ENCODE measurements at places on chromosomes 11 and 22. TPM values are rescaled to one million over a fixed set of nuclear protein-coding genes. Genes with fewer than 3 reads are reported as not detected.
A peak's percentile ranks its signal among the peaks of the same experiment; 100 is the strongest.

GRCh38 chr11:79040348-79040747 lies 400.5 kb downstream of the TENM4 start:
- H3K4me3 ChIP-seq: no peak overlapping the region
- H3K27me3 ChIP-seq: peaks cover 26% of the 10 kb centered on the region
- no peaks in the 10 kb centered on the region for H3K4me1 ChIP-seq

CD248 gene
- not detected for total RNA-seq

DNA sequence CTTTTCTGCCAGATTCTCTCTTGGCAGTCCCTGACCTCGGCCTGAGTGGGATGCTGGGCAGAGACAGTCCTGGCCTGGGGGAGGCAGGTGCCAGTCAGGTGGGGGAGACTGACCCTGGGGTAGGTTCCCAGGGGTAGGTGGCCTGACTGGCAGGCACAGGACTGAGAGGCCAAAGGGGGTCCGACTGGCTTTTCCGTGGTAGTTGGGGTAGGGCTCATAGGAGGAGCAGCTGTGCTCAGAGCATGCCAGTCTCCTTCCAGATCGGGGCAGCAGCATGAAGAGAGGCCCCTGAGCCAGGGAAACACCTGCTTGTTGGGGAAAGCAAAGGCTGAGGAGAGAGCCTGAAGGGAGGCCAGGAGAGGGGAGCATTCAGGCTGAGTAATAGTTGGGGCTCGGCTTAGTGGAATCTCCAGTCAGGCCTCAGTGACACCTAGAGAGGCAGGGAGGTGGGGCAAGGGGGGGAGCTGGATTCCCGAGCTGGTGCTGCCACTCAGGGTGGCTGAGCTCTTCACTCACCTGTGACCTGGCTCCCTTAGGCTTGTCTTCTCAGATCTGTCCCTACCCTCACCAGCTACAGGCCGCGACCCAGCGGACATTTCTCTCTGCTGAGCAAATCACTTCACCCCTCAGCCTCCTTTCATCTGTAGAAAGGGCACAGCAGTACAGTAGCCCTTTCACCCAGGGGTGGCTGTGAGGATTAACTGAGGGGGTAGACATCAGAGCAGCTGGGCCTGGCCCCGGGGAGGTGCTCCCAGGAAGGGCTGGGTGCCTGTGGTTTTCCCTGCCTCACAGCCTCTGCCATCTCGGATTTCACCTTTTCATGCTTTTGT lies 26.2 kb downstream of the MCM5 start:
- H3K27me3 ChIP-seq: no peaks in the 10 kb centered on the region
- no peak overlapping the region for H3K4me3 ChIP-seq
- peaks cover 72% of the 10 kb centered on the region for H3K36me3 ChIP-seq
- peaks cover 2% of the 10 kb centered on the region for H3K4me1 ChIP-seq
- peak overlapping the region; percentile 39 for H3K27ac ChIP-seq
- no peak for DNase-seq

SLC22A25 gene
- not detected for total RNA-seq

DNA sequence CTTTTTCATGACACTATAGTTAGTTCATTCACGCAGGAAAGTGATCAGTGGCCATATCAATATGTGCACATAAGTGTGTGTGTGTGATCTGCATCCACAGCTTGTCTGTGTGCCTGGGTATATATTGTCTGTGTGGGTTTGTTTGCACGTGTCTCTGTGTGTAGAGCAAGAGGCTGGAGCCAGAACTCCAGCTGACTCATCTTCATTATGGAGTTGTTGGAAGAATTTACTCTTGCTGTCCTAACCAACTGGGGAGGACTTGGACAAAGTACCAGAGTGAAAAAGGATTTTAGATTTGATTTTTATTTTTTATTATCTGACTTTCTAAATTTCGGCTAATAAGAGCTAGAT lies 63.9 kb downstream of the TP53I11 start:
- no peak overlapping the region for H3K4me3 ChIP-seq
- H3K27ac ChIP-seq: no peak overlapping the region
- H3K27me3 ChIP-seq: peaks cover 8% of the 10 kb centered on the region
- no peaks in the 10 kb centered on the region for H3K36me3 ChIP-seq
- DNase-seq: no peak
- H3K4me1 ChIP-seq: no peaks in the 10 kb centered on the region

DNA sequence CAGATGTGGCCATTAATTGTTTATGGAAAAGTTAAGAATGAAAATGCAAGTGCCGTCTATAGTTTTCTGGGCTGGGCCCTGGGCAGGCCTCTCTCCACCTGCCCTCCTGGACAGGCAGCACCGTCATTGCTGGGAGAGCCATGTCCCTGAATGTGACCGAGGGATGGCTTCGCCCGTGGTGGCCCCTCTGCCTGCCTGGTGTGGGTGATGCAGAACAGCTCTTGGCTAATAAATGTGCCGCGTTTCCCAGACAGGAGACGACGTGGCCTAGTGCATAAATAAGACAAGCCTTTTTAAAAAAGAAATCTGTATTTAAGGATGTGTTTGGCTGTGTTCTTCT lies 407.3 kb downstream of the TBC1D22A start:
- no peaks in the 10 kb centered on the region for H3K4me1 ChIP-seq
- no peak for DNase-seq
- no peak overlapping the region for H3K4me3 ChIP-seq
- H3K27me3 ChIP-seq: no peaks in the 10 kb centered on the region
- no peak overlapping the region for H3K27ac ChIP-seq

OR52N4 gene
- not detected for total RNA-seq

SIRT3 gene
- total RNA-seq: 17.3 TPM

CBLIF gene
- total RNA-seq: not detected

DNA sequence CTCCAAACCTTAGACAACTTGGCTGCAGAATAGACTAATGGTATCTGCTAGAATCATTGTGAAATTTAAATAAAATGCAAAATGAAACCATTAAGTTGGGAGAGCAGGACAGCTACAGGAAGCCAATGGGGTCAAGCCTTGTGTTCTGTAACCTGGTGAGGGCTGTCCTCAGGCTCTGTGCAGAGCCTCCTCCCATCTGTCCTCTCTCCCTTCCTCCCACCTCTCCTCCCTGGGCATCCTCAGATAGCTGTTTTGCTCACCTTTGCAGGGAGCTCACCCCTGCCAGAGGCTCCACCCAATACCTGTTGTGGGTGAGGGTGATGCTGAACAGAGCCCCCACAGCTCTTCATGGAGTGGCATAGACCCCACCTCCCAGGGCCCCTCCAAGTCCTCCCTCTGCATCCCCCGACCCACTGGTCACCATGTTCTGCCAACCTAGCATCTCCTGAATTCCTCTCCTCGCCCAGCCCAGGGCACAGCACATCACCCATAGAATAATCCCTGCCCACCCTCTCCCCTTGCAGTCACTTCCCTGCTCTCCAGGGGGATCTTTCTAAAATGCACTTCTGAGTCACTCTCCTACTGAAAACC lies 100.3 kb downstream of the PDE2A start:
- H3K27me3 ChIP-seq: peaks cover 10% of the 10 kb centered on the region
- H3K4me3 ChIP-seq: no peak overlapping the region
- H3K27ac ChIP-seq: no peak overlapping the region
- DNase-seq: no peak
- no peaks in the 10 kb centered on the region for H3K36me3 ChIP-seq

DNA sequence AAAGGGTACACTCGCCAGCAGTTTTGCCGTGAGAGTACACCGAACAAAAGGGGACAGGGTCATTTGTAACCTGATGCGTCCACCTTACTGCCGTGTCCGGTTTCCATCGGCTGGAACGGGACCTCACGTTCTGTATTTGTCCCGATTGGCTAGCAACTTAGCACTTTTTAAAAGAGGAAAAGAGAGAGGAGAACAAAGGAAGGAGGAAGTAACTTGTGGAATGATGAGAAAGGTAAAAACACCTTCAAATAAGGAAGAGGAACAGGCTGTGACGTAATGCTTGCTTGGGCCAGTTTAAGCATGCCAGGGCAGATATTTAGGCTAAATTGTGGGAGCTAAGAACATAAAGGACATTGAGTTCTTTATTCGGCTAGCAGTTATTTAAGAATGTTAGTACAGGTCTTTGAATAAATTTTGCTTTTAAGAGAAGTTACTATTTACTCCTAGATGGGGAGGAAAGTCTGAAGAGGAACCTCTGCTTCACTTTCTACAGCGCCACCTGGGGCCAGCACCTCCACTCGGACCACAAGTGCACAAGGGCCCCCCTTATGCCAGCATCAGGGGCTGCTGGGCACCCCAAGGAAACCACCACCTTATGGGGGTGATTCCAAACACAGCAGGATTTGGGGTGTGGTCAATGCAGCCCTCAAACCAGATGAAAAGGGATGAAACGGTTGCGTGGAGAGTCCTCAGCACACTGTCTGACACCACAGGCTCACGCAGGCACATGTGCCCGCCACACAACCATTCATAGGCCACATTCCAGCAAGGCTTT lies 5.8 kb downstream of the ARSA start:
- H3K36me3 ChIP-seq: no peaks in the 10 kb centered on the region
- DNase-seq: peak; percentile 31
- H3K27ac ChIP-seq: peak overlapping the region; percentile 96
- peak overlapping the region; percentile 81 for H3K4me3 ChIP-seq
- no peaks in the 10 kb centered on the region for H3K27me3 ChIP-seq

DNA sequence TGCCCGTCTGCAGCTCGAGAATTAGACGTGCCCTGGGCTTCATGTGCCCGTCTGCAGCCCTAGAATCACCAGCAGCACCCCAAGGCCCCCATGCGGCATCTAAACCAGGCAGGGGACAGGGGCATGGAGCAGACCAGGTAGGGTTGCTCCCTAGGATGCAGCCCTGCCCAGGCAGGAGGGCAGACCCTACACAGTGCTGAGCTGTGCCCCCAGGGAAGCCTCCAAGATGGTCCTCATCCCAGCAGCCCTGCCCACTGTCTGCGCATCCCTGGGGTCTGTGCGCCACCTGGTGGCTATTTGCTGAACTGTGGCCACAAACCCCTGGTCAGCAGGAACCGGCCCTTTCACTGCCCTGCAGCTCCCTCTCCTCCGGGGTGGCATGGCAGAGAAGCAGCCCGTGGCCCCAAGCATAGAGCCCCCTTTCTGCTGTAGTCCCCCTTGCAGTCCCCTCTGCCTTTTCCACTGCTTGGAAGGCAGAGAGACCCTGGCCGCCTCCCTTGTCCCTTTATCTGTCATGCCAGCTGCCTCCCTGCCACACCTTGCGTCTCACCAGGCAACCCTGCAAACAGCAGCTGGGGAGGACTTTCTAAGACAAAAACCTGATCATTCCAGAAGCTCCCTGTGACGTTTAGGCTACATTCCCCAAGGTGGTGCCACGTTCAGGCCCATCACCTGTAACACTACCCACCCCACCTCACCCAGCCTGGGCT lies 86.6 kb downstream of the KCNQ1 start:
- no peak overlapping the region for H3K4me3 ChIP-seq
- H3K36me3 ChIP-seq: no peaks in the 10 kb centered on the region
- DNase-seq: peak; percentile 41
- peaks cover 9% of the 10 kb centered on the region for H3K4me1 ChIP-seq
- no peaks in the 10 kb centered on the region for H3K27me3 ChIP-seq

- no peak overlapping the region for H3K4me3 ChIP-seq
- no peaks in the 10 kb centered on the region for H3K4me1 ChIP-seq
- no peaks in the 10 kb centered on the region for H3K27me3 ChIP-seq
- H3K36me3 ChIP-seq: no peaks in the 10 kb centered on the region
Measured at GRCh38 chr11:69260622-69261021, 33.3 kb upstream of the MYEOV start.

- H3K27me3 ChIP-seq: peaks cover 3% of the 10 kb centered on the region
- no peak overlapping the region for H3K4me3 ChIP-seq
- peaks cover 21% of the 10 kb centered on the region for H3K4me1 ChIP-seq
- DNase-seq: peak; percentile 41
- H3K27ac ChIP-seq: peak overlapping the region; percentile 85
Measured at GRCh38 chr11:103035791-103036434, 56.0 kb downstream of the DCUN1D5 start.

SLC22A6 gene
- not detected for total RNA-seq

BTBD18 gene
- not detected for total RNA-seq

- no peak for DNase-seq
- H3K36me3 ChIP-seq: no peaks in the 10 kb centered on the region
- H3K4me1 ChIP-seq: no peaks in the 10 kb centered on the region
- no peaks in the 10 kb centered on the region for H3K27me3 ChIP-seq
- H3K4me3 ChIP-seq: no peak overlapping the region
- H3K27ac ChIP-seq: no peak overlapping the region
Measured at GRCh38 chr22:27601195-27601594, 200.4 kb downstream of the MN1 start.

GRCh38 chr22:45972091-45972888 lies 4.7 kb downstream of the WNT7B start:
- DNase-seq: no peak
- H3K27ac ChIP-seq: no peak overlapping the region
- H3K27me3 ChIP-seq: peaks cover 49% of the 10 kb centered on the region
- no peak overlapping the region for H3K4me3 ChIP-seq

- no peak overlapping the region for H3K27ac ChIP-seq
- H3K4me3 ChIP-seq: no peak overlapping the region
- H3K36me3 ChIP-seq: peaks cover 13% of the 10 kb centered on the region
- H3K4me1 ChIP-seq: peaks cover 12% of the 10 kb centered on the region
- no peaks in the 10 kb centered on the region for H3K27me3 ChIP-seq
Measured at GRCh38 chr22:24386937-24387471, 40.4 kb upstream of the ADORA2A start.

- H3K4me1 ChIP-seq: peaks cover 23% of the 10 kb centered on the region
- peak overlapping the region; percentile 94 for H3K4me3 ChIP-seq
- H3K27me3 ChIP-seq: no peaks in the 10 kb centered on the region
- H3K27ac ChIP-seq: peak overlapping the region; percentile 92
- H3K36me3 ChIP-seq: peaks cover 8% of the 10 kb centered on the region
Measured at GRCh38 chr22:38569181-38569971, 607 bp downstream of the DMC1 start.

DNA sequence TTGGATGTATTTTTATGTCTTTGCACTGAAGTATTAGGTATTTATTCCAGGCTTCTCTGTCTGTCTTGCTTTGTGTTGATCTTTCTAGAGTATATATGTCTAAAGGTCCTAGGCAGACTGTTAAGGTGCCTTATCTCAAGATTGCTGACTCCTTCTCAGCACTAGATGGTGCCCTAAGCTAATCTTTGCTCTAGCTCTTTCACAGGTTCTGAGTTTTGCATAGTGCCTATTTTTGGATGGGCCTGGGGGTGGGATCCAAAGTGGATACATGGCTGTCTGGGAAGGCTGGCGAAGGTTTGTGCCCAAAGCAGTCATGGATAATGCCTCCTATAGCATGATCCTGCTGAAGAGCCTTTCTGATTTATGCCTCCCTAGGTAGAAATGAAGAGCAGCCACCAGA lies 154.9 kb downstream of the TRPC6 start:
- DNase-seq: no peak
- no peaks in the 10 kb centered on the region for H3K4me1 ChIP-seq
- H3K36me3 ChIP-seq: no peaks in the 10 kb centered on the region
- no peak overlapping the region for H3K4me3 ChIP-seq
- H3K27me3 ChIP-seq: no peaks in the 10 kb centered on the region
- no peak overlapping the region for H3K27ac ChIP-seq

GRCh38 chr11:111981270-111981669 lies 43.9 kb upstream of the DLAT start:
- peaks cover 52% of the 10 kb centered on the region for H3K36me3 ChIP-seq
- peaks cover 2% of the 10 kb centered on the region for H3K27me3 ChIP-seq
- H3K27ac ChIP-seq: no peak overlapping the region
- peaks cover 6% of the 10 kb centered on the region for H3K4me1 ChIP-seq
- DNase-seq: no peak
- no peak overlapping the region for H3K4me3 ChIP-seq

GRCh38 chr11:61917334-61918109 lies at the start of gene RAB3IL1:
Gene RAB3IL1 (minus strand): TSS chr11:61917566. CDS start chr11:61917367, 199 bp downstream.
- peaks cover 49% of the 10 kb centered on the region for H3K27me3 ChIP-seq
- no peaks in the 10 kb centered on the region for H3K36me3 ChIP-seq
- no peak for DNase-seq
- H3K27ac ChIP-seq: no peak within 1 kb of the TSS
- H3K4me1 ChIP-seq: peaks cover 7% of the 10 kb centered on the region
- H3K4me3 ChIP-seq: peak within 1 kb of the TSS; percentile 73

GRCh38 chr22:28358312-28358711 lies 321.3 kb downstream of the TTC28 start:
- DNase-seq: no peak
- peaks cover 19% of the 10 kb centered on the region for H3K4me1 ChIP-seq
- H3K27me3 ChIP-seq: no peaks in the 10 kb centered on the region
- peaks cover 19% of the 10 kb centered on the region for H3K36me3 ChIP-seq
- H3K27ac ChIP-seq: no peak overlapping the region
- no peak overlapping the region for H3K4me3 ChIP-seq

SLC15A3 gene
- total RNA-seq: 2.1 TPM

RAC2 gene
- 499 TPM for total RNA-seq
